ENCODE measurements at places on chromosomes 1 and 21. TPM values are rescaled to one million over a fixed set of nuclear protein-coding genes. Genes with fewer than 3 reads are reported as not detected.

Gene LAD1
- polyA plus RNA-seq = 5.4 TPM

- peak; percentile 35 for DNase-seq
Observed at GRCh38 chr1:109761227-109762038, 2.3 kb downstream of the EPS8L3 start.

- no peak for DNase-seq
Observed at GRCh38 chr1:62013264-62013663, 181.4 kb upstream of the L1TD1 start.

DNA sequence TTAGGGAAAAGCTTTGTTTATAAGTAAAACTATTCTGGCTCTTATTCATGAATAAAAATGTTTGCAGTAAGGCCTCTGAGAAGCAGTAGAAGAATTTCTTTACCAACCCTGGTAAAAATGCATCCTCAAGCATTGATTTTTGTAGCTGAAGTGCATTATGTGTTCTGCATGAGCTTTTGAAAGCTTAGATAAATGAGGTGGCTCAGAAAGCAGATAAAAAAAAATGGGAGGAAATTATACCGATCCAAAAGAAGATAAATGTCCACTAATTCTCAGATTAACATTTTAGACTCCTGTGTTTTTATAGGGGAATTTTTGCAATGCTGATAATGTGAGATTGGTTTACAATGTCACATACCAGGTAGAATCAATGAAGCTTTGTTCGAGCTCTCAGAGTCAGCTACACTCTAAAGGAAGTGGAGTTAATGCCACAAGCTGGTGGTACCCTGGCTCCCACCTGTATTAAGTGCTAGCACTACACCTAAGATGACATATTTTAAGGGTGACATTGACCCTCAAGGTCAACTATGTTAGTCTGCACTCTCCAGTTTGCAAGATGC lies 85.5 kb upstream of the SELENON start:
- no peak for DNase-seq

- DNase-seq = peak; percentile 65
Observed at GRCh38 chr1:184684285-184685074, 70.2 kb downstream of the EDEM3 start.

GRCh38 chr1:43427524-43427923 lies 26.2 kb downstream of the HYI start:
- no peak for DNase-seq

DNA sequence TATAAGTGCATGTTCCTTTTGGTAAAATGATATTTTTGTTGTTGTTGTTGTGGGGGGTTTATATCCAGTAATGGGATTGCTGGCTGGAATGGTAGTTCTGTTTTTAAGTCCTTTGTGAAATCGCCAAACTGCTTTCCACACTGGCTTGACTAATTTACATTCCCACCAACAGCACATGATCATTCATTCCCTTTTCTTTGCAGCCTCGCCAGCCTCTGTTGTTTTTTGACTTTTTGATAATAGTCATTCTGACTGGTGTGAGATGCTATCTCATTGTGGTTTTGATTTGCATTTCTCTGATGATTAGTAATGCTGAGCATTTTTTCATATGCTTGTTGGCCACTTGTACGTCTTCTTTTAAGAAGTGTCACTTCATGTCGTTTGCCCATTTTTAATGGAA lies 188.5 kb upstream of the CHRM3 start:
- no peak for DNase-seq

GRCh38 chr1:47565092-47565491 lies 127.2 kb downstream of the FOXD2 start:
- no peak for DNase-seq

- no peak for DNase-seq
Observed at GRCh38 chr21:34546542-34546941, 34.5 kb upstream of the KCNE1 start.

Gene ANGEL2
- 18.0 TPM for polyA plus RNA-seq

DNA sequence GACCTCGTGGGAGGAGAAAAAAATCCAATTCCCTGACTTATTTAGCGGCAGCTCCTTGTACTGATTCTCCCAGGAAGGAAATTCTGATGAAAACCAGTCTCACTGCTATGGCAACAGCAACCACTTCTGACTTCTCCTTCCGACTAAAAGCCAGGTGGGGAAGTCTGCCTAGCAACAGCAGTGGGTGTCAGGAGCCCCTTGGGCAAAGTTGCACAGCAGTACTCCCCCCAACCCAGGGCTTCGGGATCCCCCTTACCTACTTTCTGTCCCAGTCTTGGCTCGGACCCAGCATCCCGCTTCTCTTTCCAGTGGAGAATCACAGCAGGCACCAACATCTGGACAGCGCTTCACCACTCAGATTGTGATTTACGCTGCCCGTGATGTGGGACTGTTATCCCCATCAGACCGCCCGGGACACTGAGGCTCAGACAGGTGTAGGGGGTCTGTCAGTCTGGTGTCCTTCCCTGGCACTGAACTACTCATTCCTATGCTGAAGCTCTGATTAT lies 24.6 kb downstream of the NKAIN1 start:
- no peak for DNase-seq
